Kasumi-1 (cell line): ENCODE measurements at places on chromosomes 11 and 22.

- no peak for DNase-seq
These were observed 109.5 kb downstream of the CCDC81 start for GRCh38 chr11:86483940-86484794.

- DNase-seq, result no peak
These were observed 47.5 kb downstream of the RTL6 start for GRCh38 chr22:44450503-44450902.

DNA sequence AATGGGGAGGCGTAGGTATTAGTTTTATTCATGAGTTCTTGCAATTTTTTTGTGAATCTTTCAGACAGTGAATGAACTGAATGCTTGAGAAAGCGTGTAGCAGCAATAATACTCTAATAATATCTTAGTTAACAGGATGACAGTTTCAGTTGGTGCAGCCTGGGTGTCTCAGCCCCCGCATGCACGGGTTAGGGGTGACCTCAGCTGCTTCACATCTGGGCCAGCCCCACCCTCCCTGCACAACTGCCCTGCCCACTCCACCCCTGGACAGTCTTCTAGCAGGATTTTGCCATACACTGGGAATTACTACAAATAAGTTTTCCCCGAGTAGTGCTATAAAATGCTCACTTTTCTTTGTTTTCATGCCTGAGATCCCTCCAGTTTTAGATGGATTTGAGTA lies 83.2 kb downstream of the ST3GAL4 start:
- no peak for DNase-seq

DNA sequence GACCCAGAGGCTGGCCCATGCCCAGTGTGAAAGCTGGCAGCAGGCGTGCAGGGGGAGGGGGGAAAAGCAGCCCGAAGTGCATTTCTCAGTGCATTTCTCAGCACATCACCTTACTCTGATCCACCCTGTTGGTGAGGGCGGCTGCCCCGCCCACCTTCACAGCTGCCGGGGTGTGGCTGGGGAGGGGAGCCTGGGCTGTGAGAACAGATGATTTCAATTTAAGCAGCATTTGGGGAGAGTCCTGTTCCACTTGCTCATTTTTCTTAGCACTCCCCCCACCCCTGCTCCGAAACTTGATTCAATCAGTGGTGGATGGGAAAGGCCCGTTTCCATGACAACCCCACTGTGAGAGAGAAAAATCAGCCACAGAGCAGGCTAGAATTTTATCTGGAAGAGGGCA lies 84.8 kb downstream of the SNX19 start:
- DNase-seq, result no peak

DNA sequence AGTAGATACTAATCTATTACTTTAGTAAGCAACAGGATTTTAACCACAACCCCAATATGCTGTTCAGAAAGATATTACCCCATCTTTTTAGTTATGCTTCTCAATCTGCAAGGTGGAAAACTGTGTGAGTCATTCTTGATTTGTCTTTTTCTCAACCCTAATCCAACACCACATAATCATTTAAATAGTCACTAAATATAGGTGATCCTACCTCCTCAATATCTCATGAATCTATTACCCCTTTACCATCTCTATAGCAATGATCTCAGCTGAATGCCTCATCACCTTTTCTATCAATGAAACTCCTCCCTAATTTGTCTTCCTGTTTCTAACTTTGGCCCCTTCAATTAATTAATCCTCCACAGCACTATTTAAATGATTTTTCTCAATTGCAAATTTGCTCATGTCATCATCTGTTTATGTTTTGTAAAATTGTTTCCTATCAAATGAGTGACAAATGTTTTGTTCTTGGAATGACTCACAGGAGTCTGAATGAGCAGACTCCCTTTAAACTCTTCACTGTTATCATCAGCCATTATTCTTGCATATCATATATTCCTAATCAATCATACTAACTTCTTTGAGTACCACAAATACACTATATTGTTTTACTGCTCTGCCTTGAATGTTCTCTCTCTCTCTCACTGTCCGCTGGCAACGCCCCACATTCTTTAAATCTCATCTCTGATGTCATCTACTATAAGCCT lies 26.1 kb downstream of the SNX19 start:
- no peak for DNase-seq

GRCh38 chr11:1619449-1619848 lies 2.5 kb downstream of the KRTAP5-4 start:
- no peak for DNase-seq

GRCh38 chr11:16287630-16288280 lies 68.6 kb downstream of the SOX6 start:
- DNase-seq, result no peak

- DNase-seq, result no peak
These were observed 34.1 kb downstream of the OTOG start for GRCh38 chr11:17581036-17581731.

DNA sequence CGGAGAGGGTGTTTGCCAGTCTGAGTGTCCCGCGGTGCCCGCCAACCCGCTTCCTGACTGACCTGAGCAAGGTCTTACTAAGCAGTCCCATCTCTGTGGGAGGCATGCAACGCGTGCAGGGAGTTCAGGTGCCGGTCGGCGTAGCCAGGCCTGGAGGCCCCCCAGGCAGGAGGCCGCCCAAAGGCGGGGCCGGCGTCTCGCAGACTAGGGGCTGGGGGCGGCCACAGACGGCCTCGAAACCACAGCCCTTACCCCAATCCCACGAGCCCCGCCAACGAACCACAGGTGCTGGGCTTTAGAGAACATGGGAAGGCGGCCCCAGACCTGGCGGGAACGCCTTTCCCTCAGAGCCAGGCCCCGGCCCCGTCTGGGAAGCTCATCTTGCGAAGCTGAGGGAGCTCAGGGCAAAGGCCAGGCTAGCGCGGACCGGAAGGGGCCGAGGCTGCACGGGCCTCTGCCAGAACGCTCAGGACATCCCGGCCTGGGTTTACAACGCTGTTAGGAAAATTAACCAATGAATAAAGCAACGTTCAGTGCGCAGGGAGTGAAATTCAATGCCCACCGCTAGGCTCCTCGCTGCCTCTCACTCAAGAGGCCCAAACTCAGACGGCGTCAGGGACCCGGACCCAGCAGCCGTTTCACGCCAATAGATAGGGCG lies 2.1 kb upstream of the MTFP1 start:
- DNase-seq, result no peak

GRCh38 chr11:8961401-8961800 lies 2.8 kb downstream of the TMEM9B start:
- DNase-seq, result no peak

GRCh38 chr22:20490183-20490940 lies 5.2 kb downstream of the KLHL22 start:
- no peak for DNase-seq

DNA sequence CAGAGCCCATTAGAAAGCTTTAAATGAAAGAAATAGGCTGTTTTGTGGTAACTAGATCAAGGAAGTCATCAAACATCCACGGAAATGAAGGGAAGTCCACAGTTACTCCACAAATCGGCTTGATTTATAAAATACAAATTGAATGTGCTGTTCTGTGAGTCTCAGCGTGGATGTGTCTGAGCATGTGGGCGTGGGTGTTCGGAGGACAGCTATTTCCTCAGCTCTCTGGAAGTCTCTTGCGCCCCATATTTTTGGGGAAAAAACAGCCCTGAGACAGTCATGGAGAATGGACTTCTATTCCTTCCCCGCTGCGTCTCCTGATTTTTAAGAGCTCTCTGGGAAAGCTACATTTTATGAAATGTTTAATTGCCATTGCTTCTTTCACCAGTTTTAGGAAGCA lies 144.4 kb downstream of the EFCAB6 start:
- DNase-seq, result no peak

- DNase-seq, result no peak
These were observed 171.7 kb downstream of the DBX1 start for GRCh38 chr11:19988598-19988997.

GRCh38 chr22:37747080-37747714 lies 50.3 kb downstream of the TRIOBP start:
- DNase-seq, result no peak

- DNase-seq, result no peak
These were observed 26.4 kb downstream of the MB start for GRCh38 chr22:35590634-35591295.

DNA sequence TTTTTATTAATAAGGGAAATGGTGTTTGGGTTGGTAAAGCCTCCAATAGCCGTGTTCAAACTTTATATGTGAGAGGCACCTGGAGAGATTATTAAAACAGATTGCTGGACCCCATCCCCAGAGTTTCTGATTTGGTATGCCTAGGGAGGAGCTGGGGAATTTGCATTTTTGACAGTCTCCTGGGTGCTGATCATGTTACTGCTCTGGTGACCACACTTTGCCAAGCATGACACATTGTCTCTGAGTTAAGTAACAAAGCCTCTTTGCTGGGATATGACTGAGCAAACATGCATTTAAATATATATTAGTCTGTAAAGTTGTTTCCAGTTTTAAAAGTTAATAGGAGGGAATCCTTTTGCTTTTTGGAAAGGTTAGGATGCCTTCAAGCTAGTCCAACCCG lies 140.4 kb downstream of the NAV2 start:
- no peak for DNase-seq

DNA sequence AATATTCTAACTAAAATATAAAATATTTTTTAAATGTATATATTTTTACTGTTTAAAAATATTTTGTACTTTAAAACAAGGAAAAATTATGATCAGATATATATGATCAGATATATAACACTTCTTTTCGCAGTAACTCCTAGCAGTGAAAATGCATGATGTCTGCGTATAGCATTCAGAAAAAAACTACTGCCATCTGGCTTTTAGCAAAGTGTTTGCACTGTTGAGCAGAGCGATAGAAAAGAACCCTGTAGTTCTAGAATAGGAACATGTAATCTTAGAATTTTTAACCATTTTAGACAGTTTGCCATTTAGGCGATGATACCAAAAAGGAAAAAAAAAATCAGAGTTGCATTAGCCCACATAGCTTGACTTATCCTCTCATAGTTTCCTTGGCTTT lies 370.4 kb upstream of the ANO3 start:
- no peak for DNase-seq

- DNase-seq, result no peak
These were observed 19.6 kb downstream of the POU2AF1 start for GRCh38 chr11:111359223-111360149.
